NCI-H510A treated with DMSO at 0.1 percent for 48 hours (cell line): ENCODE measurements at places on chromosomes 7 and 10.

DNA sequence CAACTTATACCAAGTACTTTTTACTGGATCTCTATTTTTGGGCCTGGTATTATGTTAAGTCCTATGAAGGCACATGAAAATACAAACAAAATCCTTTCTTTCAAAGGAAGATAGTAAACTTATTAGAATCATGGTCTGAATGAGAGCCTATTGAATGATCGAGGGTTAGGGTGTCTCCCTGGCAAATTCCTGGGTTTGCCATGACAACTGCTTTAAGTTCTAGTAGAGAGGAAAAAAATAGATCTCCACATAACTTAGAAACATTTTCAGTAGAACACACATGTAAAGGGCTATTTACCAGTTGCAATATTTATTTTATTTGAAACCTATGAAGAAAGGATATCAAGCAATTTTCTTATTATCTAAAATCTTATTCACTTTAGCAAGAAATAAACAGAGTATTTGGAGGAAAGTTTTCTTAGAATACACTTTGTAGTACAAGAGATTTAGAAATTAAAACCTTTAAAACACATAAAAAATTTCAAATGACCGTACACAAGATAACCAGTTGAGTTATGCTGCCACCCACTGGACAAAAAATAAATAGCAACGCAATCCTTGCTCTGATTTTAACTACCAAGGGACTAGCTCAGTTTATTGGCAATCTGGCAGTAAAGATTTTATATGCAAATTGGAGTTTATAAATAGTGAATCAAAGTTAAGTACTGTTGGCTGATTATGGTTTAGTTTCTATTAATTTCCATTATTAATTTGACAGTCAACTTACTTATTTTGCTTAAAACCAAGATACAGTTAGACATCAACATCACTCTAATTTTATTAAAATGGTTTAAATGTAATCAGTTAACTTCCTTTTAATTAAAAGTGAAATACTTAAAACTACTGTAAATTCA is 33.9 kb downstream of the CACUL1 start:
- DNase-seq: peak; percentile 35

- no peak for DNase-seq
Observed at GRCh38 chr7:155557778-155558177, 11.4 kb upstream of the CNPY1 start.

- DNase-seq: no peak
Observed at GRCh38 chr10:118930614-118931013, 98.9 kb upstream of the NANOS1 start.

DNA sequence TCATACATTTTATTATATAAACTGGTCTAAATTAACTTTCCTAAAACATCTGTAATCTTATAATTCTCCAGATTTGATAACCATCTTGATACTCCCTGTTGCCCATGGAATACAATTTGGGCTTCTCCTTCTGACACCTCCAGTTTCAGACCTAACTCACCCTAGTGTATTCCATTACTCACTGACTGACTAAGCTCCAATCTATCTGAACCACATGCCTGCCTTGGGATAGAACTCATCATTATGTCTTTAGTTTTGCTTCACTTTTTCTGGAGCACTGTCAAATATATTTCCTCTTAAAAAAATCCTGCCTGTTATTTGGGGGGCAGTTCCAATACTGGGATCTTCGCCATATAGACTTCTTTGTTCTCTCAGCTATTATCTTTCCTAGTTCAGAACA is 4.9 kb upstream of the FOXP2 start:
- no peak for DNase-seq

GRCh38 chr10:88960802-88961201 is 8.2 kb upstream of the ACTA2 start:
- no peak for DNase-seq

- peak; percentile 73 for DNase-seq
Observed at GRCh38 chr7:12210179-12211053, 678 bp upstream of the TMEM106B start.

DNA sequence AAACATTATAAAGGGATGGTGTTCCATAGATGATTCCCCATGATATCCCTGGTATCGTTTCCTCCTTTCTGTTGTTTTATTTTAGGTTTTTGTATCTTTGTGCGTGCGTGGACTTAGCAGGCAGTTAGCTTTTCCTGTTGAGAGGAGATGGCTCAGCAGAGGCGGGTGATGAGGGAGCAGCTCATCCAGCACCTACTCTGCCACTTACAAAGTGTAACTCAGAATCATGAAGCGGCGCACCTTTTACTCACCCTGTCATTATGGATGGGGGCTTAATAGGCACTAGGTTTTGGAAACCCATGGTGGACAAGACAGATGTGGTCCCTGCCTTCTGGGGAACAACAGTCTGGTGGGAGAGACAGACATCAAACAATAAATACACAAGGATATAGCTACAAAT is 17.1 kb downstream of the FAM241B start:
- no peak for DNase-seq

- no peak for DNase-seq
Observed at GRCh38 chr7:154252046-154252445, 199.8 kb downstream of the DPP6 start.

DNA sequence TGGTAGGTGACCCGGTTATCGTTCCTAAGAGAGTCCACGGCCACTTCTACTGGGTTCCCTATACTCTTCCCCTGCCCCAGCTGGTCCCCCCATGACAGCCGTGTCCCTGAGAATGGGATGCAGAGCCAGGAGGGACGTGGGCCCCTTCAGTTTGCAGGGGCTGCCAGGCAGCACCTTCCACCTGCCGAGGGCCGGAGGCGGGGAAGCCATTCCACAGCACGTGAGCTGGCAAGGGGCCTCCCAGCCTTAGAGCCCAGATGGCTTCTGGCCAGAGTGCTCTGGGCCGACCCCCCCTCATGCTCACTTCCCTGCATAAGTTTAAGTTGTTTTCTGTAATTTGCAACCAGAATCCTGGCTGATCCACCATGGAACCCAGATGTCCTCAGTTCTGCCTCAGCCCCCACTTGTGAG is 39.0 kb downstream of the DIP2C start:
- DNase-seq: no peak

DNA sequence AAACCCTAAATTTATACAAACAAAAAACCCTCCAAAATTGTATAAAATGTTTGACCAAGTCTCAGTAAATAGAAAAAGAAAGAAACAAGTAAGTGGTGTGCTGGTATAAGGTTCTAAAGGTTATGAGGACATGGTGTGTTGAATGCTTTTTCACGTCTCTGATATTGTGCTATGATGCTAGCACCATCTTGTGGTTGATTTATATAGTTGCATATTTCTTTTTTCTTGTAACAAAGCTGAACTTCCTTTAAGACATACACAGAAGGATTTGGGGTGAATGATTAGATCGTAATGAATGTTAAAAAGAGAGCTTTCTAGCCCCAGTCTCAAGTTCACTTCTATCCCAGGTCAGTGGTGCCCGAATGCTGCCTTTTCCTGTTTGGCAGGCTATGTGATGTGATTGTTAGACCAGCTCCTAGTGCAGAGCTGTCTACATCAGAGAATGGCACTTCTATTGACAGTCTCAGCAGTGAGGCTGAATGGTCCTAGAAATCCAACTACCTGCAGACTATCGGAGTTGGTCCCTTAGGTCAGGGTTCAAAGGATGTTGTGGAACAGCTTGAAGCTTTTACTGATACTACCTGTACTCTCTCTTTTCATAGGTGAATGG is 25.0 kb downstream of the VTI1A start:
- DNase-seq: peak; percentile 86

DNA sequence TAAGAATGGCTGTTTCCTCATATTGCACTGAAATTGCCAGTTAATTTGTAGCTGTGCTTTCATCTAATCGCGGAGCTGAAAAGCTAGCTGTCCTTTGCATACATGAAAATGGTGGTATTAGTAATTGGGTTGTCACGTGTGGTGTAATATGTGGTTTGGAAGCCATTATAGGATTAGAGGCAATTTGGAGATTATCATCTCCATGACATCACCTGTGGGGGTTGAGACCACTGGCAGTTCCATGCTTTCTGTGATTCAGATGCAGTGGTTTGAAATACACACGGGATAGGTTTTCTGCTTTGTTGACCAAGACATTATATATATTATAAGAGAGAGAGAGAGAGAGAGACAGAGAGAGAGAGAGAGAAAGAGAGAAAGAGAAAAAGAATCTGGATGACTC is 180.8 kb downstream of the RAB11FIP2 start:
- DNase-seq: no peak

DNA sequence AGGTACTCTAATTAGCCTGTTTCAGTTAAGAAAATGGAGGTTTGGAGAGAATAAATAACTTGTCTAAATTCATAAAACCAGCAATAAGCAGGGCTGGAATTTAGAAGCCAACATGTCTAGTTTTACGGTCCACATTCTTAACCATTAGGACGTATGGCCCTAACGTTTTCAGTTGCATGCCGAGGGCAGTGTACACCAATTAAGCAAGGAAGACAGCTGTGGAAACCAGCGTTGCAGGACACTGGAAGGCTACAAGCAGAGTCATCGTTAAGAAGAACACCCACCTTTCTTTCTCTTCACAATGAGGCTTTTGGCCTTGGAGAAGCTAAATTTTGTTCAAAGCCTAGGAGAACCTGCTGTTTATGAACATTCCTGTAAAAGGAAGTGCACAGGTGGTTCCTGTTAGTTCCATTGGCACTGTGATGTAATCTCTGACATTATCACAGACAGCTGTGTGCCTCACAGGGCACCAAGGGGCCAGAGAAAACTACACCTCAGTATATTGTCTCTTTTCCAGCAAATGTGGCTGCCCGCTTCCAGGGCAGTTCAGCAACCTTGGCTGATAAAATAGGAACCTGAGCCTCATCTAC is 21.0 kb downstream of the MPP7 start:
- DNase-seq: no peak

GRCh38 chr7:141696348-141696747 is 5.6 kb downstream of the DENND11 start:
- DNase-seq: no peak

DNA sequence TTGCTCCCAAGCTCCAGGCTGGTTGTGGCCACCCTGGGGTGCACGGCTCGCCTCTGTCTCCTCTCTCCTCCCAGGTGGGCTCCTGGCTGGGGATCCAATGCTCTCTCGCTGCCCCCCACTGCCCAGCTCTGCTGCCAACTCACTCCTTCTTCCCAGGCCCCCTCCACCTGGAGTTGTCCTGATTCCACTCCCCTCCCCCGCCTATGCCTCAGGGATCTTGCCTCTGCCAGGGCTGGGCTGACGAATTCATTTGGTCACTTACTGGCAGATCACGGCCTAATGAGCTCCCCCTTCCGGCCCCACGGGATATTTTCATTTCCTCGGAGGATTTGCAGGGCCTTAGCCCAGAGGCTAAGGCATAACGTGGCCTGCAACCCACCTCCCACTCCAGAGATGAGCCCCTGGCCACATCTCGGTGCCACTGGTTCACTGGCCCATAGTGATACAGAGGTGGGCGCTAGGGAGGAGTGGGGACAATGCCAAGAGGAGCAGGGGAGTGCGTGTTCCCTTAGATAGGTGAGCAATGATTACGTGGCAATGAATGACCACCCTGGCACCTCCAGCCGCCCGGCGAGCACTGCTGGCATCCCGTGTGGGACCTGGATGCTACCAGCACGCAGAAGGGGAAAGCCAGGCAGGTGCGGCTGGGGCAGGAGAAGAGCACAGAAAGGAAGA is 344.6 kb upstream of the SHH start:
- DNase-seq: no peak

GRCh38 chr7:106015381-106016218 is 52.5 kb downstream of the CDHR3 start:
- DNase-seq: no peak

- DNase-seq: no peak
Observed at GRCh38 chr7:49850921-49851613, 77.6 kb downstream of the VWC2 start.

- peak; percentile 59 for DNase-seq
Observed at GRCh38 chr10:119416855-119417254, 125.7 kb downstream of the RGS10 start.

- no peak for DNase-seq
Observed at GRCh38 chr7:3598854-3599253, 297.8 kb downstream of the SDK1 start.

- DNase-seq: no peak
Observed at GRCh38 chr10:124239696-124240095, 146.3 kb upstream of the CHST15 start.

DNA sequence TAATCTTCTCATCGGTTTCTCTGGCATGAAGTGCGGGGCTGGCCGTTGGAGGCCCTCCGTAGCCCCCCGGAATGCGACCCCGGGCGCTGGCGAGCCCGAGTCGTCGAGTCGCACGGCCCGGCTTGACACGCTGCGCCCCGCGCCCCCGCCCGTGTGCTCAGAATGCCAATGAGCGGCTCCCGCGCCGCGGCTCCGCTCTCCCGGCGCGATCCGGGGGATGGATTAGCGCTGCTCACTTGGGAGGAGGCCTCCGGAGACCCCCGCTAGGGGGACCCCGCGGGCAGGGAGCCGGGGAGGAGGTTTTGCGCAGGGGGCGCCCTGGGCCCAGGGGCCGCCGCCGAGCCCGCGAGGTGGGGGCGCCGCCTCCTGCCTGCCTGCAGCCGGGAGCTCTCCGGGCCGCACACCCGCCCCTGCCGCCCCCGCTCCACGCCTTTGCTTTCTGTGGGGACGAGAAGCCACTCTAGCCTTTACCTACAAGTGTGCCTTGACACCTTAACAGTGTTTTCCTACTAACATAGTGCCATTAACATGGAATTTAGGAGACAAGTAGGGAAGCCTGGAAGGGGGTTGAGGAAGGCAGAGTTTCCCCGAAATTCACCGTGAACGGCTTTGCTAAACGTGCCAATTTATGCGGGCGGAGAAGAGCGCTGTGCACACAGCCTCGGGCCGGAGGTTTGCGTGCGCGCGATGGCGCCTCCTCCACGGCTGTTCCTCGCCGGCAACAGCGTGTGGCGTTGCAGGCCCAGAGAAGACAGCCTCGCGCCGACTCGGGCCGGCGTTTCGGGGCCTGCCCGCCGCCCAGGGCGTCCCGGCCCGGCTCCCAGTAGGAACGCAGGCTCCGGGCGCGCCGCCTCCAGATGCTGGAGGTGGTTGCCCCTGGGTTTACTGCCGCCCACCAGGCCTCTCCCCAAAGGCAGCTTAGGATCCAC is 7.1 kb downstream of the SHH start:
- no peak for DNase-seq

DNA sequence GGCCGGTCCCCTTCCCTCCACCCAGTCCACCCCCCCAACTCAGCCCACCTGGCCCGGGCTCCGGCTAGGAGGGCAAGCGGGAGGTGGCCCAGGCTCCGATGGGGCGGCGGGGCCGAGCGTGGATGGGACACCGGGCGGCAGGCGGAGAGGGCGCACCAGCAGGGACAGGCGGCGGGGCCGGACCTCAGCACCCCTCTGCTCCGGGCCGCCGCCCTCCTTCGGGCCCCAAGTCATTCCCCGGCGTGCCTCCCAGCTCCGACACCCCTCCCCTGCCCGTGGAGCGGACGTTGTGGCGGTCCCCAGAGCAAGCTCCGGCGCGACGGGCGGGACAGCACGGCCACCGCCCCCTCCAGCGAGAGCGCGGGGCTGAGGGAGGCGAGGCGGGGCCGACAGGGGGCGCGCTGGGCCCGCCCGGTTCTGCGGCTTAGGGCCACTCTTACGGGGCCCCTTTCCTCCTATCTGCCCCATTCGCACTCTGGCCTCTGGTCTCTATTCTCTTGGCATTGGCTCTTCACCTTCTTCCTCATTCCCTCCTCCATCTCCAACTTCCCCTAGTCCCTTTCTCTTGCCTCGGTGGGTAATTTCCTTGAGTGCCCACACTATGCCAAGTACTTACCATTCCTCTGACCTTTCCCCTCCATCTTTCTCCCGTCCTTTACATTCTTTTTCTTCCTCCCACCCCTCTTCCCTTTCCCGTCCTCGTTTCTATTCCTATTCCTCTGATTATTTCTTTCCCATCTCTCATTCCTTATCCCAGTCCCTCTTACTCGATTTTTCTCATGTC is 701 bp upstream of the GBX1 start:
- DNase-seq: peak; percentile 12

GRCh38 chr7:1979591-1980560 is 252.9 kb downstream of the MAD1L1 start:
- no peak for DNase-seq
